ENCODE measurements at places on chromosomes 1 and 21. TPM values are rescaled to one million over a fixed set of nuclear protein-coding genes. Genes with fewer than 3 reads are reported as not detected.

DNA sequence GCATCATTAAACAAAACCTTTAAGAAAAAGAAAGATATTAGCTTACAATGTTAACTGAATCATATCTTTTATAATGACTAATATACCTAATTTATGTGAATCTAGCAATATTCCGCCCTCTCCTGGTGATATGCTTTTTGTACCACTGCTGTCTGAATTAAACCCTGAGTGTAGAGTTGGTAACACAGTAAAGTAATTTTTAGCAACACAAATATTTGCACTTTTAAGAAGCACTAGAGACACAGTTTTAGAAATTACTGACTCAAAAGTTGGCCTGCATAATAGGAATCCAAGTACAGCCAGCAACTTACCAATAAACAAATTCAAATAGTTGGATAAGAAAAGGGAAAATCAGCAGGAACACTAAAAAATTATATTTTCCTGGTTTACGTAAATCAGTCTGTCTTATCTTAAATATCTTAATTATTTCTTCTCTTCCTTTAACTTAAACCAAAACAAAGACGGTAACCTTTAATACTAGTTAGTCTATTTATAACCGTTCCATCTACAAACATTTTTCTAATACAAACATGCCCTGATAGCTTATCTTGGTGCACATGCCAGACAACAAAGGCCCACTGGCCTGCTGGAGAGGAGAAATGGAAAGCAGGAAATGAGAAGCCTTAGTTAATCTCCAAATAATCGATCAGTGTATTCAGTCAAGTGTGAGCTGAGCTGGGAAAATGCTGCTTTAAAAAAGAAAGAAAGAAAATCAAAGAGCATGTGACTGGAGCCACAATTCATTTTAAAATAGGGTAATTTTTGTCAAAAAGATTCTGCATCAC lies 246.0 kb downstream of the RERE start:
- no peak for DNase-seq
- H3K27me3 ChIP-seq: no peaks in the 10 kb centered on the region
- no peaks in the 10 kb centered on the region for H3K36me3 ChIP-seq
- no peak overlapping the region for H3K4me3 ChIP-seq
- H3K4me1 ChIP-seq: peaks cover 7% of the 10 kb centered on the region

DNA sequence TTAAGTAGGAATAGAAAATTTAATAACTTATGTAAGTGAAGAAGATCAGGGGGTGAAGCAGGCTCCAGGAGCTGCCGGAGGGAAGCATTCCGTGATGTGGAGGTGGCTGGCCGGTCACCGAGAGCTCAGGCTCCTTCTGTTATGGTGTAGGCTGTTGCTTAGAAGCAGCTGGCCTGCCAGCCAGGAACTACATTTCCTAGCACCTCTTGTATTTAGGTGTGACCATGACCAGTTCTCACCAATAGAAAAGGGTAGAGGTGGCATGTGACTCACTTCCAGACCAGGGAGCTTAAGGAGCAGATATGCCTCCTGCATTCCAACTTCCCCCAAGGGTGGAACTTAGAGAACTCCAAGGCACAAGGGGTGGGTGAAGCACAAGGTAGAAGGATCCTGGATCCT lies 120.7 kb downstream of the ACTL8 start:
- no peaks in the 10 kb centered on the region for H3K4me1 ChIP-seq
- H3K27ac ChIP-seq: no peak overlapping the region
- H3K27me3 ChIP-seq: no peaks in the 10 kb centered on the region
- H3K4me3 ChIP-seq: no peak overlapping the region
- no peaks in the 10 kb centered on the region for H3K36me3 ChIP-seq
- DNase-seq: no peak

DNA sequence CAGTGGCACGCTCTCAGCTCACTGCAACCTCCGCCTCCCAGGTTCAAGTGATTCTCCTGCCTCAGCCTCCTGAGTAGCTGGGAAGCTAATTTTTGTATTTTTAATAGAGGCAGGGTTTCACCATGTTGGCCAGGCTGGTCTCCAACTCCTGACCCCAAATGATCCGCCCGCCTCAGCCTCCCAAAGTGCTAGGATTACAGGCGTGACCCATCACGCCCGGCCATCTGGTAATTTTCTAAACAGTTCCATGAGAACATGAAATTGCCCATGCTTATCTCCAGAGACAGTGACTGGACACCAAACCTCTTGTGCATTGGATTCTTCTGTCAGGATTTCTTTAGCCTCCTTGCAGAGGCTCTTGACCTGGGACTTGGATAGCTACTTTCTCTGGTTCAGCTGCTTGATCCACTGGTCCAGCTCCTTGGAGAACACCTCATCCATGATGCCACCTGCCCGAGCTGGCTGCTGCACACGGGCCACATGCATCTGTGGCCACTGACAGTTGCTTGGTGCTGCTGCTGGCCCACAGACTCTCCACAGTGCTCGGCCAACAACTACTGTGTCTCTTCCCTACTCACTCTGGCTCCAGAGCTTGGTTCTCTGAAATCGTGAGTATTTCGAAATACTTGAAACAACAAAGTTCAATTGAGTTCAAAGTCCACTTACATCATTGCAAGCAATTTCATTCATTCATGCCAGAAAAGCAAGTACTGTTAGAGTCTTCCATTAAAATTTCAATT lies 40.0 kb upstream of the CTPS1 start:
- DNase-seq: no peak
- H3K27me3 ChIP-seq: peaks cover 4% of the 10 kb centered on the region
- H3K4me3 ChIP-seq: no peak overlapping the region

- no peak overlapping the region for H3K4me3 ChIP-seq
- H3K36me3 ChIP-seq: peaks cover 5% of the 10 kb centered on the region
- H3K4me1 ChIP-seq: no peaks in the 10 kb centered on the region
Measured at GRCh38 chr1:167922611-167923074, 8.7 kb upstream of the ADCY10 start.

DNA sequence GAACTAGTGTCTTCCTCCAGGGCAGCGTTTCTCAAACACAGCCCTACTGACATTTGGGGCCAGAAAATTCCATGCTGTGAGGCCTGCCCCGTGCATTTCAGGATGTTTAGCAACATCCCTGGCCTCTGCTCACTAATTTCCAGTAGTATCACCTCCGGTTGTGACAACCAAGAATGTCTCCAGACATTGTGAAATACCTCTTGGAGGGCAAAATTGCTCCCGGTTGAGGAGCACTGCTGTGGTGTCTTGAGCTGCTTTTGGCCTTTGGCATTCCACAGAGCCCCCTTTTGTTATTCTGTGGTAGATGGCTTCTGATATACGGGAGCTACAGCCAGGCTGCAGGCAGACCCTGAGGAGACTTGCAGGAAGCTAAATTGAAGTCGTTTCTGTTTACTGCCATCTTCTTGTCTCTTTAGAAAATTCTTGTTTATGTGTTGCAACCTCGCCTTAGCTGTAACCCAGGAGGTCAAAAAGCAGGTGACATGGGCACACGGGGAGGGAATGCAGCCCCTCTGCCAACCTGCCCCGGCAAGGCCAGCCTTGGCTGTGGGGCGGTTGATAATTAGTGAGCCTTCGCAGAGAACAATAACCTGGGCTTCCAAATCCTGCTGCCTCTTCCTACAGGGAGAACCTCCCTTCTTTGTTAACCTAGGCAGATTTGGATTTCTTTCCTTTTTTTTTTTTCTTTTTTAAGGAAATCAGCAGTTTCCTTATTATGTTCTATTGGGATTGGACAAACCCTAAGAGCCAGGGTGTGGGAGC lies 74.7 kb upstream of the AKT3 start:
- no peak overlapping the region for H3K27ac ChIP-seq
- DNase-seq: no peak
- peaks cover 18% of the 10 kb centered on the region for H3K27me3 ChIP-seq
- H3K4me1 ChIP-seq: no peaks in the 10 kb centered on the region
- no peak overlapping the region for H3K4me3 ChIP-seq

- peaks cover 9% of the 10 kb centered on the region for H3K4me1 ChIP-seq
- H3K36me3 ChIP-seq: no peaks in the 10 kb centered on the region
Measured at GRCh38 chr1:2789986-2790581, 11.4 kb downstream of the TTC34 start.

DNA sequence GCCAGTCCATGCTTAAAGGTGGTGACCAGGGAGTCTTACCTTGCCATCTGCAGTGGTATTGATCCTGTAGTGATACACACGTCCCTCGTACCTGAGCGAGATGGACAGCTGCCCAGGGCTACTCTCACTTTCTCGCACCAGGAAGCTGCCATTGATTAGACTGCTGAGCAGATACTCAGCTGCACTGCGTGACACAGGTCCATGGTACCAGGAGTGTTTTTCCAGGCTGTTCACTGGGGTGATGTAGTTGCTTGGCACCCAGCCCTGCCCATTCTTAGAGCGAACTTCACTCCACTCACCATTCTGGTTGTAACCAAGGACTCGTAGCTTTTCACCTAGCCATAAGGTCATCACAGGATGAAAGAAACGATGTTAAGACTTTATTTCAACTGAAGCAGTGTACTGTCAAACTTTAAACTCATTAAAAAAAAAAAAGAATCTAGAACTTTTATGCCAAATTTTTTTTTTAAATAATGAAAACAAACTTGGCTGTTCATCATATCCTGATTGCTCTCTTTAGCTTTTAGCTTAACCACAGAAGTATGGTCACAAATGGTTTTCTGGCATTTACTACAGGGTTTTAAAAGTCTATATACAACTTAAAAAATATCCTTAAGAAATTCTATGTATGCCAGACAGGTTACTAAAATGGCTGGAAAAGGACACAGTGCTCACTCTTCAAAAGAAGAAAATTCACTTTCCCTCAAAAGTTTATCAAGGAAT lies 44.6 kb downstream of the TOR3A start:
- DNase-seq: no peak
- no peak overlapping the region for H3K27ac ChIP-seq
- no peaks in the 10 kb centered on the region for H3K27me3 ChIP-seq
- H3K4me1 ChIP-seq: peaks cover 24% of the 10 kb centered on the region

- H3K4me1 ChIP-seq: peaks cover 50% of the 10 kb centered on the region
- peaks cover 30% of the 10 kb centered on the region for H3K36me3 ChIP-seq
- peak within 1 kb of the TSS; percentile 97 for H3K4me3 ChIP-seq
- H3K27ac ChIP-seq: peak within 1 kb of the TSS; percentile 100
- no peaks in the 10 kb centered on the region for H3K27me3 ChIP-seq
Measured at GRCh38 chr1:24642481-24643362, at the start of gene SRRM1. SRRM1 (plus strand) TSS chr1:24643302; CDS start chr1:24643327, 25 bp downstream.

DNA sequence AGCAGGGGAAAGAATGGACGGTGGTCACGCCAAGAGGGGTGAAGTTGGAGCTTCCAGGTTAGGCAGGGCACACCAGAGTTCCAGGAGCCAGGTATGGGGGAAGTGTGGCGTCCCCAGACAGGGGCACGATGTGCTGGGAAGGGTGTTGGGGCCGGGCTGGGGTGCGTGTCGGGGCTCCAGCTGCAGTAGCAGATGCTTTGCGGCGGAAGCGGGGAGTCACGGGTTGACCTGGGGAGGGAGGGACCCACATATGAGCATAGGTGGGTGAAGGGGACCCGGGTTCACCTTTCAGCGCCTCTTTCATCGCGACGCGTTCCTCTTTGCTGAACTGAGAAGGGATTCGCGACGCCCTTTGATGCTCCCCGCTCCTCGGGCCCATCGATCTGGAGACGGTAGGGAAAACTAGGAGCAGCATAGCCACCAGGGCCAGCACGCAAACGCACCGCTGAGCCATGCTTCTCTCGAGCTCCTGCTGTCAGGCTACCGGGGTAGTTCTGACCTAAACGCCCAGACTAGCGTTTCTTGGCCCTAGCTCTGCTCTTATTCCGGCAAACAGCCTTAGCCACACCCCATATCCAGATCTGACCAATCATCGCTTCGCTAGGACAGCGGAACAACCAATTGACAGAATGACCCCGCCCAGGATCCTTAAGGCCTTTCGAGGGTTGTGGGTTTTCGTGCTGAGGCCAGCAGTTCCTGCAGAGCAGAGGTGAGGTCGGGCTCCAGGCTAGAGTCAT lies at the start of gene PM20D1:
Gene PM20D1, minus strand, starts transcription at position 514 of the 737 bp plus-strand sequence. Its CDS starts 60 bp downstream, at position 454.
- no peaks in the 10 kb centered on the region for H3K27me3 ChIP-seq
- no peaks in the 10 kb centered on the region for H3K36me3 ChIP-seq
- H3K27ac ChIP-seq: peak within 1 kb of the TSS; percentile 95
- peak; percentile 92 for DNase-seq

DNA sequence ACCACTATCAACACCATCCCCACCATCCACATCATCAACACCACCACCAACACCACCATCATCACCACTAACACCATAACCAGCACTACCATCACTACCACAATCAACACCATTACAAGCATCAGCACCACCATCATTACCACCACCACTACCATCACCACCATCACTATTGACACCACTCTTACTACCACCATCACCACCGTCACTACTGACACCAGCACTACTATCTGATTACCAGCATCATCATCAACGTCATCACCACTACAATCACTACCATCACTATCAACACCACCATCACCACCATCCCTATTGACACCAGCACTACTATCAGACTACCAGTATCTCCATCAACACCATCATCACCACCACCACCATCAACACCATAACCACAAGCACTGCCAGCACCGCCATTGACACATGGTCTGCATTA lies 106.1 kb upstream of the RUNX3 start:
- H3K27ac ChIP-seq: no peak overlapping the region
- H3K4me1 ChIP-seq: peaks cover 58% of the 10 kb centered on the region
- no peaks in the 10 kb centered on the region for H3K36me3 ChIP-seq
- no peak for DNase-seq

DNA sequence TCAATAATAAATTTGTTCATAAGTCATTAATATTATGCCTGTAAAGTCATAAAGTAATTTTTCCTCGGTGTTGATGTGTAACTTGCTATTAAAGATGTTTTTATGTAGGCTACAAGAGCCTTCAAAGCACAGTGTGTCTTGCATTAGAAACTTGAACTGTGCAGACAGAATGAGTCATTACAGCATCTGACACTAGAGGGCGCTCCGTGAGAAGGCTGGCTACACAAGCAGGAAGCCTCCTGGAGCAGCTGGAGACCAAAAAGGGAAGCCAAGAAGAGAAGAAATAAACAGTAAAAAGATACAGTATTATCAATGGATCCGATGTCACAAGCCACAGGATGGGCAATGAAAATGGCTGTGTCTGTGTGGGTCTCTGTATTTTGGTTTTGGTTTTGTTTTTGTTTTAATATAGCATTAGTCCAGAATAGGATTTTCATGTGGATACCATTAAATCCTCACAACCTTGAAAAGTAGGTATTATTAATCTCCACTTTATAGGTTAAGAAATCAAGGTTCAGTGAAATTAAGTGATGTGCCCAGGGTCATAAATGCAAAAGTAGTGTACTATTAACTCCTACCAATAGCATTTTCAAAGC lies 16.1 kb upstream of the LRRC8D start:
- peak; percentile 91 for DNase-seq
- peaks cover 3% of the 10 kb centered on the region for H3K27me3 ChIP-seq
- H3K4me1 ChIP-seq: peaks cover 6% of the 10 kb centered on the region
- no peak overlapping the region for H3K4me3 ChIP-seq
- no peaks in the 10 kb centered on the region for H3K36me3 ChIP-seq

GRCh38 chr1:56060906-56061305 lies 518.5 kb downstream of the PLPP3 start:
- no peak overlapping the region for H3K27ac ChIP-seq
- no peak overlapping the region for H3K4me3 ChIP-seq
- no peaks in the 10 kb centered on the region for H3K36me3 ChIP-seq
- DNase-seq: no peak
- H3K4me1 ChIP-seq: no peaks in the 10 kb centered on the region

- H3K4me1 ChIP-seq: no peaks in the 10 kb centered on the region
- H3K27ac ChIP-seq: no peak overlapping the region
- H3K4me3 ChIP-seq: no peak overlapping the region
- peaks cover 11% of the 10 kb centered on the region for H3K27me3 ChIP-seq
- no peaks in the 10 kb centered on the region for H3K36me3 ChIP-seq
- no peak for DNase-seq
Measured at GRCh38 chr1:115347282-115347681, 9.2 kb upstream of the NGF start.

DSCAM gene
- not detected for total RNA-seq

DNASE2B gene
- total RNA-seq: not detected

MLLT11 gene
- total RNA-seq: 3.6 TPM

RGS13 gene
- not detected for total RNA-seq

SPRR2G gene
- not detected for total RNA-seq

FCRL5 gene
- total RNA-seq: not detected

IGFN1 gene
- not detected for total RNA-seq

Data from activated CD4-positive, alpha-beta T cell treated with anti-CD3 and anti-CD28 coated beads, Interleukin-2, amount 10 ng/mL, durations not matched to agents 7 days and 5 days (primary cell).